ENCODE measurements at places on chromosomes 6 and 20. TPM values are rescaled to one million over a fixed set of nuclear protein-coding genes. Genes with fewer than 3 reads are reported as not detected.

Gene PAK5
- not detected for total RNA-seq

Gene LRP11
- total RNA-seq = 6.8 TPM

Gene NKX2-4
- not detected for total RNA-seq

Gene GFRA4
- total RNA-seq = not detected

Gene APCDD1L
- total RNA-seq = 0.04 TPM

Gene GPLD1
- 19.9 TPM for total RNA-seq

Gene AHCY
- 101 TPM for total RNA-seq

Gene PLEKHG1
- 13.4 TPM for total RNA-seq

- no peak overlapping the region for H3K4me3 ChIP-seq
- H3K27ac ChIP-seq = no peak overlapping the region
- H3K27me3 ChIP-seq = no peaks in the 10 kb centered on the region
Observed at GRCh38 chr6:116154887-116155286, 29.0 kb upstream of the COL10A1 start.

GRCh38 chr6:120392941-120393340 lies 941.3 kb downstream of the TBC1D32 start:
- no peaks in the 10 kb centered on the region for H3K36me3 ChIP-seq
- H3K4me3 ChIP-seq = no peak overlapping the region
- no peak overlapping the region for H3K27ac ChIP-seq

DNA sequence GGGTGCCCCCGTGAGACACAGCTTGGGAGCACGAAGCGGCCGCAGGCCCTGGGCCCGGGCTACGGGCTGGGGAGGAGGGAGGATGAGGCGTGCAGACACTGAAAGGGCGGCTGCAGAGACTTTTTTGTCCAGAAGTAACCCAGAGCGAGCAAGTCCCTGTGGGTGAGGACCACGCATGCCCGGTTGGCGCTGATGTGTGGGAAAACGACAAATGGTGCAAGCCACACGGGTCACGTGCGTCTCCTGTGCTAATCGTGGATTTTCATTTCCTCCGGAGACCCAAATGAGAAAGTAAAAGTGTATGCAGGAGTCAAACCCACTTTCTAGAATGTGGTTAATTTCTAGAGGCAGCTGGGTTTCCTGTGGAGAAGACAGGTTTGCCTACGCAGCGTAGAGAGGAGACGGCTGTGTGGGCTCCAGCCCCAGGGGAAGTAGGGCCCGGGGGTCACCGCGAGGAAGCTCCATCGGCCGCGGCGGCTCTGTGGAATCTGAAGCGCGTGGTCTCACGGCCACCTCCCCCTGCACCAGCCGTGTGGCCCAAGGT lies 19.0 kb downstream of the DLL1 start:
- H3K4me1 ChIP-seq = no peaks in the 10 kb centered on the region
- no peak for DNase-seq
- no peaks in the 10 kb centered on the region for H3K27me3 ChIP-seq
- H3K27ac ChIP-seq = no peak overlapping the region
- H3K36me3 ChIP-seq = no peaks in the 10 kb centered on the region

DNA sequence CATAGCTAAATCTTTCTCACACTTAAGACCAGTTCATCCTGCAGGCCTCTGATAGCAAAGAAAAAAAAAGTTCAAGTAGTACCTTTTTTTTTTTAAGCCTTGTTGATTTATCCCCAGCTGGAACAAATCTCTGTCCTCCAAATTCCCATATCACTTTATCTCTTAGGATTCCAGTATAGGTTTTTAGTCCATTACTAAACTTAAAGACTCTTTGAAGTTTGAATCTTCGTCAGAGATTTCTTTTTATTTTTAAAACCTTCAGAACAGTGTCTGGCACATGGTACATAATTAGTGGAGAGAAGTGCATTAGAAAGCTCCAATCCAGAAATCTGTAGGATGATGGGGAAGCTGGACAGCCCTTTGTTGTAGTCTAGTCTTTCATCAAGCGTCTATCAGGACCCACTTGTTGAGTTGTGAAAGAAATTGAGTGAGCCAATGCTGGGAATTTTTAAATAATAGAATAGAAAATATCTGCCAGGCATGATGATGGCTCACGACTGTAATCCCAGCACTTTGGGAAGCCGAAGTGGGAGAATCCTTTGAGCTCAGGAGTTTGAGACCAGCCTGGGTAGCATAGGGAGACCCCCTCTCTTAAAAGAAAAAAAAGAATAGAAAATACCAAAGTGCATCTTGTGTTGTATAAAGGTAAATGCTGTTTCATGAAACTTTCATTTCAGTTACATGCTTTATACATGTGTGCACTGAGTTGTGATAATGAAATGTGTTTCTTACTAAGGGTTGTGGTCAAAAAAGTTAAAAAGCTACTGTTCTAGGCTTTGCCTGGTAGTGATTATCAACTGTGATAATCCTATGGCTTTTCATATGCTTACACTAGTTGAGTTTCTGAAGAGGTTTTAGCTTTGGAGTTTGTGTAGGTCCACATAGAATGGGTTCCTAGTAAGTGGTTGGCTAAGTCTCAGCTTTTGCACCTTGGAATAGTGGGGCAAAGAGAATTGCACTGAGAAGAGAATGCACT lies 3.2 kb downstream of the NFYA start:
- H3K36me3 ChIP-seq = no peaks in the 10 kb centered on the region
- no peaks in the 10 kb centered on the region for H3K27me3 ChIP-seq
- H3K4me1 ChIP-seq = peaks cover 18% of the 10 kb centered on the region

- no peaks in the 10 kb centered on the region for H3K27me3 ChIP-seq
- no peaks in the 10 kb centered on the region for H3K4me1 ChIP-seq
- no peak for DNase-seq
- H3K36me3 ChIP-seq = no peaks in the 10 kb centered on the region
- no peak overlapping the region for H3K4me3 ChIP-seq
- H3K27ac ChIP-seq = no peak overlapping the region
Observed at GRCh38 chr6:129893640-129894039, 32.5 kb upstream of the TMEM244 start.

- no peaks in the 10 kb centered on the region for H3K4me1 ChIP-seq
- H3K27ac ChIP-seq = no peak overlapping the region
- H3K27me3 ChIP-seq = no peaks in the 10 kb centered on the region
- H3K4me3 ChIP-seq = no peak overlapping the region
- H3K36me3 ChIP-seq = no peaks in the 10 kb centered on the region
- no peak for DNase-seq
Observed at GRCh38 chr6:28597217-28597835, 71.6 kb downstream of the GPX5 start.

DNA sequence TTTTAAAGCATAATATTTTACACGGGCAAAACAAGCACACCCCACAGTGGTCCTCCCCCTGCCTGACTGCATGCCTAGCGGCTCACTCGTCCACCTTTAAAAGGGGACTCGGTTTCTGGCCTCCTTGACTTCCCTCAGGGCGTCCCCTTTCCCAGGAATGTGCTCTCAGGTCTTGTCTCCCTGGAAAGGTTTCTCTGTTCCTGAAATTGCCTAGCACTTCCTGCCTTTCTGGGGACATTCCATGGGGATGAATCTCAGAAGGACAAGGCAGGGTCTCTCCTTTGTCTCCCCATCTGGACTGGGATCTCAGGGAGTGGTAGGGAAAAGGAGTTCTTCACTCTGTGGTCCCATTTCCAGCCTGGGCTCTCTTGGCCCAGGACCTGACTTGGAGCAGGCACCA lies 4.9 kb downstream of the TCF15 start:
- no peak for DNase-seq
- H3K36me3 ChIP-seq = no peaks in the 10 kb centered on the region
- H3K4me3 ChIP-seq = no peak overlapping the region
- no peaks in the 10 kb centered on the region for H3K4me1 ChIP-seq
- no peaks in the 10 kb centered on the region for H3K27me3 ChIP-seq
- H3K27ac ChIP-seq = no peak overlapping the region

GRCh38 chr6:148440016-148440415 lies 97.4 kb downstream of the SASH1 start:
- no peak overlapping the region for H3K4me3 ChIP-seq
- peaks cover 6% of the 10 kb centered on the region for H3K4me1 ChIP-seq
- no peaks in the 10 kb centered on the region for H3K36me3 ChIP-seq
- no peak for DNase-seq

GRCh38 chr6:31970604-31971271 lies 1.2 kb downstream of the DXO start:
- peak; percentile 69 for DNase-seq
- peak overlapping the region; percentile 56 for H3K4me3 ChIP-seq
- H3K27ac ChIP-seq = peak overlapping the region; percentile 94
- no peaks in the 10 kb centered on the region for H3K27me3 ChIP-seq
- H3K4me1 ChIP-seq = no peaks in the 10 kb centered on the region
- peaks cover 10% of the 10 kb centered on the region for H3K36me3 ChIP-seq

- H3K27ac ChIP-seq = no peak overlapping the region
- H3K27me3 ChIP-seq = no peaks in the 10 kb centered on the region
- no peaks in the 10 kb centered on the region for H3K4me1 ChIP-seq
- no peaks in the 10 kb centered on the region for H3K36me3 ChIP-seq
- no peak overlapping the region for H3K4me3 ChIP-seq
- no peak for DNase-seq
Observed at GRCh38 chr6:22751223-22751622, 181.9 kb downstream of the HDGFL1 start.

DNA sequence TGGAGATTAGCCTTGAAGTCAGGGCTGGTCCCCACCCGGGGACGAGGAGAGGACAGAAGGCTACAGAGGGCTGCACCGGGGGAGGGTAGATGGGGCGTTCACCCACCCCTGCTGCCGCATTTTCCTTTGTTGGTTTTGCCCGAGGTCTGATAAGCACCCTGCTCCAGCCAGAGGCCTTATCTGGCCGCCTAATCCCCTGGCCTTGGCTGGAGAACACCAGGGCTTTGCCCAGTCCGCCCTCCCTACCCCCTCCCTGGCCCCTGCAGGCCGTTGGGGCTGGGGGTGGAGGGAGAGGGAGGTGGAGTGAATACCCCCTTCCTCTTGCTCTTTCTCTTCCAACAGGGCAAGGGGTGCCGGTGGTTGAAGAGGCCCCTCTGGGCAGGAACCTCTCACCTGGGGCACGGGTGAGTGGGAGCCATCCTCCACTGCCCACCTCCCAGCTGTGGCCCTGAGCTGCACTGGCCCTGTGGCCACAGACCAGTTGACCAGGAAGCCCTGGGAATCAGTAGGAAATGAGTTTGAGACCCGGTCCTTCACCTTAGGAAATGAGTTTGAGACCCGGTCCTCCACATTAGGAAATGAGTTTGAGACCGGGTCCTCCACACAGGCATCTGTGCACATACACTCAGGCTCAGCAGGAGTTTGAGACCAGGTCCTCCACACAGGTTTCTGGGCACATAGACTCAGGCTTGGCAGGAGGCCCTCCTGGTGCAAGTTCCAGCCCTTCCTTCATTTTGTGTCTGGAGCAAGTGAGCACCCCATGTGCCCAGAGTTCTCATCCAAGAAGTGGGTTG lies 12.0 kb upstream of the GATA5 start:
- H3K27me3 ChIP-seq = no peaks in the 10 kb centered on the region
- no peak overlapping the region for H3K4me3 ChIP-seq
- H3K27ac ChIP-seq = no peak overlapping the region

DNA sequence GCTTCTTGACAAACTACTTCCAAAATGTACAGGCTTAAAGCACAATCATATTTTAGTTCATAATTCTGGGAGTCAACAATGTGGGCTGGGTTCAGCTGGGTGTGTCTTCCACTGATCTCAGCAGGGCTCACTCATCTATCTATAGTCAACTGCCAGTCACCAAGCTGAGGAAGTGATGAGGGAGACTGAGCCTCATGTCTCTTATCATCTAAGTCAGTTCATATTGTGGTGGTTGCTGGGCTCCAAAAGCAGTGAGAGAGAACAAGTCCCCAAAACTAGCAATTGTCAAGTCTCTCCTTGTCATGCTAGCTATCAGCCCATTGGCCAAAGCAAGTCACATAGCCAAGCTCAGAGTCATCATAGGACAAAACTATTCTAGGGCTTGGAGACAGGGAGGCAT lies 465.9 kb upstream of the ARID1B start:
- no peaks in the 10 kb centered on the region for H3K36me3 ChIP-seq
- no peak for DNase-seq
- H3K27ac ChIP-seq = no peak overlapping the region
- H3K27me3 ChIP-seq = no peaks in the 10 kb centered on the region

GRCh38 chr6:6832439-6832838 lies 243.9 kb downstream of the LY86 start:
- H3K4me1 ChIP-seq = no peaks in the 10 kb centered on the region
- no peak overlapping the region for H3K4me3 ChIP-seq
- no peaks in the 10 kb centered on the region for H3K27me3 ChIP-seq
- H3K36me3 ChIP-seq = no peaks in the 10 kb centered on the region
- DNase-seq = no peak
- H3K27ac ChIP-seq = no peak overlapping the region

- H3K27ac ChIP-seq = no peak overlapping the region
- H3K27me3 ChIP-seq = no peaks in the 10 kb centered on the region
- peaks cover 24% of the 10 kb centered on the region for H3K36me3 ChIP-seq
- H3K4me1 ChIP-seq = no peaks in the 10 kb centered on the region
Observed at GRCh38 chr6:161079566-161080262, 88.1 kb downstream of the MAP3K4 start.

DNA sequence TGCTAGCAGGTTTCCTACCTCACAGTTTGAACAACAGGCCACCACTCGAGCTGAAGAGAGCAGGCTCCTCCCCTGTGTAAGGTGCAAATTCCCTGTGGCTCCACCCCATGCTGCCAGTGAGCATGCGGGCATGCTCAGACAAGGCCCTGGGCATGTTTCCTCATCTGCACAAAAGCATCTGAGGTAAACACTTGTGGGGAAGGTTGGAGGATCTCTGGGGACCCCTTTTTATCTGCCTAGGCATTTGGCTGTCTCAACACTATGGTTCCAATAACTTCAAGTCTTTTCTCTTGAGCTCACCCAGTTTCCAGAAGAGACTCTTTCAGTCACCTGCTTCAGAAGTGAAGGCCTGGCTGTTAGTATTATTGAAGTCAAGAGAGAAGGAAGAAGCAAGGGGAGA lies 9.4 kb downstream of the C6orf58 start:
- H3K4me3 ChIP-seq = no peak overlapping the region
- H3K27me3 ChIP-seq = no peaks in the 10 kb centered on the region
- no peak overlapping the region for H3K27ac ChIP-seq
- H3K36me3 ChIP-seq = no peaks in the 10 kb centered on the region
- H3K4me1 ChIP-seq = no peaks in the 10 kb centered on the region
